Melanocyte of skin (primary cell): ENCODE measurements at places on chromosomes 5 and 9. TPM values are rescaled to one million over a fixed set of nuclear protein-coding genes. Genes with fewer than 3 reads are reported as not detected.

Gene RNF183
- not detected in 2 replicates for total RNA-seq

Gene GFPT2
- total RNA-seq = 3.3 and 3.8 TPM in 2 replicates

Gene UNC5A
- total RNA-seq = not detected in 2 replicates

Gene GLRA1
- total RNA-seq = not detected in 2 replicates

Gene CYLC2
- total RNA-seq = not detected in 2 replicates

Gene WDR31
- total RNA-seq = 1.7 and 2.2 TPM in 2 replicates

Gene BSPRY
- 0.34 and 0.36 TPM in 2 replicates for total RNA-seq

Gene RANBP3L
- not detected in 2 replicates for total RNA-seq

Gene IFNA21
- total RNA-seq = not detected in 2 replicates

Gene C5orf47
- total RNA-seq = under 0.01 and 0.15 TPM in 2 replicates

Gene DDX4
- not detected in 2 replicates for total RNA-seq

Gene LRRC70
- total RNA-seq = 1.00 and 1.7 TPM in 2 replicates

Gene ZNF483
- total RNA-seq = 0.69 and 2.2 TPM in 2 replicates

Gene ANGPTL2
- total RNA-seq = 35.5 and 51.3 TPM in 2 replicates

Gene CCNO
- total RNA-seq = 1.4 and 2.2 TPM in 2 replicates

Gene PDGFRB
- total RNA-seq = 1.3 and 2.3 TPM in 2 replicates

Gene PCDHGA5
- under 0.01 and 0.15 TPM in 2 replicates for total RNA-seq

Gene ODF2
- total RNA-seq = 18.2 and 26.9 TPM in 2 replicates

Gene SPATA31E1
- total RNA-seq = under 0.01 TPM in 1 of 2 replicates, not detected in the other

Gene FREM1
- total RNA-seq = under 0.01 TPM in 1 of 2 replicates, not detected in the other

Gene SLC9A3
- 1.00 and 1.9 TPM in 2 replicates for total RNA-seq

Gene PCDHB12
- total RNA-seq = under 0.01 TPM in 1 of 2 replicates, not detected in the other

Gene C9orf153
- not detected in 2 replicates for total RNA-seq

Gene PAEP
- 4.9 and 10.0 TPM in 2 replicates for total RNA-seq

Gene MSX2
- total RNA-seq = 1.3 and 1.4 TPM in 2 replicates

Gene F2RL2
- not detected in 2 replicates for total RNA-seq

Gene ZNF300
- 3.5 and 5.0 TPM in 2 replicates for total RNA-seq

Gene OR2Y1
- total RNA-seq = not detected in 2 replicates

Gene PTGS1
- under 0.01 and 1.5 TPM in 2 replicates for total RNA-seq

Gene CAMK2A
- 0.33 and 0.62 TPM in 2 replicates for total RNA-seq

Gene FRRS1L
- total RNA-seq = not detected in 2 replicates

Gene CDC20B
- not detected in 2 replicates for total RNA-seq
